Endothelial cell of umbilical vein (primary cell): ENCODE measurements at places on chromosomes 5 and 9. TPM values are rescaled to one million over a fixed set of nuclear protein-coding genes. Genes with fewer than 3 reads are reported as not detected.

Gene CTXN3
- total RNA-seq: not detected in 2 replicates

Gene GABRG2
- not detected in 2 replicates for total RNA-seq

Gene TMEM215
- not detected in 2 replicates for total RNA-seq

Gene LRRC19
- not detected in 2 replicates for total RNA-seq

Gene GOLGA2
- total RNA-seq: 107 and 114 TPM in 2 replicates

Gene GSN
- 130 and 176 TPM in 2 replicates for total RNA-seq

Gene ANKRD18A
- 0.21 TPM in 1 of 2 replicates, not detected in the other for total RNA-seq

Gene CLIC3
- total RNA-seq: not detected in 2 replicates

Gene GPR107
- 38.9 and 41.5 TPM in 2 replicates for total RNA-seq

Gene CAMSAP1
- 25.5 and 30.6 TPM in 2 replicates for total RNA-seq

Gene ACSL6
- not detected in 2 replicates for total RNA-seq

Gene CDH18
- not detected in 2 replicates for total RNA-seq

Gene CFAP90
- total RNA-seq: not detected in 2 replicates

Gene OR1Q1
- not detected in 2 replicates for total RNA-seq

Gene TAF11L3
- not detected in 2 replicates for total RNA-seq

Gene PCDHGA3
- total RNA-seq: 1.1 and 1.2 TPM in 2 replicates

Gene NFIL3
- 9.7 and 10.5 TPM in 2 replicates for total RNA-seq

Gene ECM2
- total RNA-seq: not detected in 2 replicates
